ENCODE measurements at places on chromosomes 4 and X.

DNA sequence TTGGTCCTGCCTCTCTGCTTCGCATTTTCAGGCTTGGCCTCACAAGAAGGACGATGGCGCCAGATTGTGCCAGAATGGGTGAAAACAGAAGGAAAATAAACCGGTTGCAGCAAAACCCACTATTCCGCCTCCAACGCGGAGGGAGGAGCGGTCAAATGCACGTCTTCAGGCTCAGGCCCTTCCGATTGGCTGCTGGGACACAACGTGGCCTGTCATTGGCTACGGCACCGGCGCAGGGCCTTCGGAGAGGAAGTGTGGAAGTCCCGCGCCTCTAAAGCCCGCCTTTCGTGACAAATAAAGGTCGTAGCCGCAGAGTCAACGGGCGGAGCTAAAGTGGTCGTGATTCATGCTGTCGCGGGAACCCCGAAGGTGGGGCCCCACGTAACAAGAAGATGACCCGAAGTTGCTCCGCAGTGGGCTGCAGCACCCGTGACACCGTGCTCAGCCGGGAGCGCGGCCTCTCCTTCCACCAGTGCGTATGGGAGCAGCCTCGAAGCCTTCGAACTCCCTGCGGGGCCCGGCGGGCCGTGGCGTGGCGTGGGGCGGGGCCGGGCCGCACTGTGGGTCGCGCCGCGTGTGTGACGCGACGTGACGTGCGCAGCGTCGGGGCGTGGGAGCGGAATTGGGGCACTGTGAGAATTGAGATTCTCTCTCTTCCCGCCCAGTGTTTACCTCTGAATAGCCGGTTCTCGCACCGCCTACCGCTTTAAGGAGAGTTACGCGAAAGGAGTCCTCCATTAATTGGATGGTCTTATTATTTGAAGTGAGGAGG lies at the start of gene THAP9:
THAP9 (plus strand) TSS at position 325 of the 772 bp plus-strand sequence; CDS start at position 393, 68 bp downstream.
- peak; percentile 98 for DNase-seq

DNA sequence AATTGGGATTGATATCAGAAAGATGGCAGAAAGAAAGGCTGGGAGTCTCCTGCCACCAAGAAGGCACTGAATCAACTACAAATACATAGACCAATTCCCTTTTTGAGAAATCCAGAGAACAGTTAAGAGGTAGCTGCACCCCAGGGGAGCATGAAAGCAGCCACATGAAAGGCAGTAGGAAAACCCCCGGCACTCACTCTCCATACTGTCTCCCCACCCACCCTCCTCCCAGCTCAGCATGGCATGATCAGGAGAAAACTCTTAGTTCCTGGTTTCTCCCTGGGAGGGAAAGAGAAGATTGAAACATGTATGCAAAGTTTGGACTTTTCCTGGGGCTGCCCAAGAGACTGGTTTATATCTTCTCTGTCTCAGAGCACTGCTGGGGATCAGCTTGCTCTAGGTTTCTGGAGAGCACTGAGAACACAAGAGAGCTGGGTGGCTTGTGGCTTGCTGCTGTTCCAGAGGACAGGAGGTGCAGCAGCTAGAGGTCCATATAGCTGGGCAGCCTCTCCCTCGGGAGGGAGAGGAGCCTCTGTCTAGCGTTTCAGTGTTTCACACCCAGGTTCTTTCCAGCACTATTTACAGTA lies 305.7 kb downstream of the PDGFC start:
- no peak for DNase-seq

DNA sequence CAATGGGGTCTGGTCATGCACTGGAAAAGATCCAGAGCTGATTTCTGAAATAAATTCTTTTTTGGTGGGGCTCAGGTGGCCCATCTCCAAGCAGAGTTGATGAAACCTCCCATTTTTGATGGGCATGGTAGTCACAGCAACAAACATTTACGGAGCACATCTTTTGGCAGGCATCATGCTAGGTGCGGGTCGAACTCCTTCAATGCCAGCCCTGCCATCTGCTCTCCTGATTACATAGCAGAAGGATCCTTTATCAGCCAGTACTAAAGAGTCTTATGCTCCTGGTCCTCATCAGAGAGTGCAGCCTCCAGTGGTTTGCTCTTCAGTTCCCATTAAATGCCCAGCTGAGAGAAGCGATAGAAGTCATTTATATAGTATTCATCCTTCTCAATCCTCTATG lies 121.7 kb downstream of the GRXCR1 start:
- no peak for DNase-seq

DNA sequence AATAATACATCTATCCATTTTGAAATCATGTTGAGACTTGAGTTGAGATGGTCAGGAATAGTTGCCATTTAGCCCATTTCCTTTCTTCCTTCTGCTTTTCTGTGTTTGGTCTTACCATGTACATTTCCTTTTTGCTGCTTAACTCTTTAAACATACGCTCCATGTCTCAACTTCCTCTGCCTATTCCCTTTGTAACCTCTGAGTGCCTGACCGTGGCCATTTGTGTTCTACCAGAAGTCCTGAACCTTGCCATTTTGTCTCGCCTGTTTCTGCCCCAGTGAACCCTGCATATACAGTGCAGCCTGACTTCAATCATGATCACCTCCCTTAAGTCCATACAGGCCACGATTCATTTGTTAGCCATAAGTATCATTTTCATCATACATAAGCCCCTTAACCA lies 169.0 kb downstream of the RAPGEF2 start:
- no peak for DNase-seq

GRCh38 chr4:176791591-176792325 lies 964 bp downstream of the VEGFC start:
- no peak for DNase-seq

GRCh38 chr4:152880263-152880662 lies 55.9 kb upstream of the FHDC1 start:
- DNase-seq, result no peak

DNA sequence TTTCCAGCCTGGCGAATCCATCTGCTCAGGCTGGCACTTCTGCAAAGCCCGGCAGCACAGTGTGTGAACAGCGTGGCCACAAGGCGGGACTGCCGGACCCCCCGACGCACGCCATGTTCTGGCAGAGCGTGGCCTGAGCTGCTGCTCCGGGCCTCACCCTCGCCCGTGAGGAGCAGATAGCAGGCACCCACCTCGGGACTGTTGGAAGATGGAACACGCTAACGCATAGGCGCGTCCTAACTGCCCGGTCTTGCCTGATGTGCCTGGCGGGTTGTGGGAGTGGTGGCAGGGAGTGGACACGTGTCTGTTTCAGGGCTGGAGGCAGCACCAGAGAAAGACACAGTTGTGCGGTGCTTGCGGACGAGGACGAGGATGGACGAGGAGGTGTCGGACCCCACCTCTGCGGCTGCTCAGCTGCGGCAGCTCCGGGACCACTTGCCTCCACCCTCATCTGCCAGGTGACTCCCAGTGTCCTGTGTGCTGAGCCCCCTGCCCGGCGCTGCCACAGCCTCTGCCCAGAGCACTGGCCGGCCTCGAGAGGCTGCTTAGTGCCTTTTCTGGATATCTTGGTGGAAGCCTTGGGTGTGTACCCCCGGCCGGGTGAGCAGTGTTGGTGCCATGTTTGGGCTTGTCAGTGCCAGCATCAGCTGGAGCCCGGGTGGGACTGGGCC lies 28.2 kb downstream of the UVSSA start:
- DNase-seq, result no peak

GRCh38 chrX:153906126-153906917 lies 1.8 kb downstream of the AVPR2 start:
- DNase-seq, result no peak

DNA sequence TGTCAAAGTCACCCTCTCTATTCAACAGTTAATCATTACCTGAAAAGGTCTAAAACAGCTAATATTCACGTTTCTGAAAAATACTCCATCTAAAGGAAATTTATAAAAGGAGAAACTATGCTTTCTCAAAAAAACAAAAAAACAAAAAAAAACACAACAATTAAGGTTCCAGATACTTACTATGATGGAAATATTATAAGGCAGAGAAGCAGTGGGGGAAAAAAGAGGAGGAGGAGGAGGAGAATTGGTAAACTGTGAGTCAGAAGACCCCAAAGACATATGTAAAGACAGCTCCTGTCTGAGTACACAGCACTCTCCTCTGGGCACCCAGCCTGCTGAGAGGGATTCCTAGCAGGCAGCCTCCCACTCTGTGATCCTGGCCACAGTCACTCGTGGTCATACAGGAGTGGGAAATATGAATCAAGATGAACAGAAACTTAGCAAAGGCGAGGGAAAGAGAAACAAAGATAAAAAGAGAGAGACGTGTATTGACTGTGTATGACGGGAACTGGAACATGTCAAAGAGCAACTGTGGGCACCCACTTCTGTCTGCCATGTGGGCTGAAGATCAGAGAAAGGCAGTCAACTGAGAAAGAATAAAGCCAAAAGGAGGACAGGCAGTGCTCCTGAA lies 12.5 kb downstream of the KLHL15 start:
- DNase-seq, result peak; percentile 30

GRCh38 chr4:122830426-122831095 lies 3.9 kb downstream of the FGF2 start:
- DNase-seq, result no peak

DNA sequence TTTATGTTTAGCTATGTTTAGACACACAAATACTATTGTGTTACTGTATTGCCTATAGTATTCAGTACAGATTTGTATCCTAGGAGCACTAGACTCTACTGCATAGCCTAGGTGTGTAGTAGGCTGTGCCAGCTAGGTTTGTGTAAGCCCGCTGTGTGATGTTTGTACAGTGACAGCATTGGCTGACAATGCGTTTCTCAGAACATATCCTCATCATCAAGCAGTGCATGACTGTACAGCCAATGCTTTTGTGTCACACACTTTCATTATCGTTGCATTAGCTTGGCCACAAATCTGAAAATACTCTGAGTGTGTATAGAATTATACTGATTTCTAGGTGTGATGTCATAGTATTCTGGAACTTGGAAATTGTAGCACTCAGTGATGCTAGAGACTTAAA lies 63.4 kb downstream of the CLDN34 start:
- no peak for DNase-seq

DNA sequence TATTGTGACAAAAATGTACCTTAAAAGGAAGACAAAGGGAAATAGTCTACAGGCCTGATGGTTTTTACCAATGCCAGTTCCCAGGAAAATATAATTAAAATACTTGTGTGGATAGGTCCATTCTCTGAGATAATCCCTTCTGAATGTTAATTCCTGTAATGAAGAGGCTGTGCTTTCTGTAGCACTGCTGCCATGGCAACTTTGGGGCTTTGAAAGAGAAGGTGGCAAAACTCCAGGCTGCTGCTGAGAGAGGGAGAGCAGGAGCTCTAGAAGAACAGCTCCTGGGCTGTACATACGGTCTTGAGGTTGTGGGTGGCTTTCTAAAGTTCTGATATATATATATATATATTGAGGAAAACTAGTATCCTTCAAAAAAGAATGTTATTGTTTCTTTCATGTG lies 125.4 kb downstream of the PDLIM5 start:
- no peak for DNase-seq

DNA sequence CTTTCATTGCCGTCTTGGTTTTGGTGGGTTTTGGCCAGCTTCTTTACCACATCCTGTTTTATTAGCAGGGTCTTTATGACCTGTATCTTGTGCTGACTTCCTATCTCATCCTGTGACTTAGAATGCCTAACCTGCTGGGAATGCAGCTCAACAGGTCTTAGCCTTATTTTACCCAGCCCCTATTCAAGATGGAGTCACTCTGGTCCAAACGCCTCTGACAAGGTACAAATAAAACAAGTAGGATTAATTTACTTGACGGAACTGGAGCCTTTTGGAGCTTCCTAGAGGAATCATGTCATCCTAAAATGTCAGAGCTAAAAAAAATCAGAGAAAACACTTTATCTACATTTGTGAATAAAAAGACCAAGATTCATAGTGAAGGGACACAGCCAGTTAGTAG lies 66.2 kb upstream of the ATXN3L start:
- no peak for DNase-seq

DNA sequence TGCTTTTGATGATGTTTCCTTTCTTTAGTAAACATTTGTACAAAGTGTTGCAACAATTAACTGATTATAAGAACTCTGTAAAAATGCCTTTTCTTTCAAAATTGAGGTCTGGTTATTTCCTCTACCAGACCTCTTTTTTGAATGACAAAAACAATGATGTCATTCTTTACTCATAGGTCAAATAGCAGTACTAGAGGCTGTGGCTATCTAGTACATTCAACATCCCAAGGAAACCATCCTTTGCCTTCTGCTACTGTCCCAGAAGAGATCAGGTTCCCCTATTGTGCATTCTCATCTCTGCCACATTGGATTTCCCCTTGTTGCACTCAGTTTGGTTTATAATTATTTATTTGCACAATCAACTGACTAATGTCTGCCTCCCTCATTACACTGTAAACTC lies 19.1 kb upstream of the MAD2L1 start:
- no peak for DNase-seq

- DNase-seq, result no peak
Measured at GRCh38 chr4:185500576-185500975, 29.0 kb upstream of the CCDC110 start.

DNA sequence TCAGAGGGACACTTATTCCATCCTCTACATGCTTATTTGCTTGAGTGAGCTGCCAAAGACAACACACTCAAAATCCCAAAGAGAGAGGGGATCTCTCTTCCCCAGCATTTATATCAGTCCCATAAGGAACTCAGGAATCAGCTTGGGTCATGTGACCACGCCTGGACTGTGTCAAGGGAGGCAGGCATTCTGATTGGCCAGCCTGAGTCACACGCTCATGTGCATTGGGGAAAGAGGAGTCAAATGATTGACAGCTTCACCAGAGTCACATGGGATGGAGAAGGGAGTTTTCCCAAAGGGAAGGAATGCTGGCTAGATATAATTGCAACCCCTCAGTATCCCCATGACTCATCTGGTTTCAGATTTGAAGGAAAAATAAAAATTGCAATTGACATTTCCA lies 49.0 kb downstream of the RWDD4 start:
- no peak for DNase-seq

DNA sequence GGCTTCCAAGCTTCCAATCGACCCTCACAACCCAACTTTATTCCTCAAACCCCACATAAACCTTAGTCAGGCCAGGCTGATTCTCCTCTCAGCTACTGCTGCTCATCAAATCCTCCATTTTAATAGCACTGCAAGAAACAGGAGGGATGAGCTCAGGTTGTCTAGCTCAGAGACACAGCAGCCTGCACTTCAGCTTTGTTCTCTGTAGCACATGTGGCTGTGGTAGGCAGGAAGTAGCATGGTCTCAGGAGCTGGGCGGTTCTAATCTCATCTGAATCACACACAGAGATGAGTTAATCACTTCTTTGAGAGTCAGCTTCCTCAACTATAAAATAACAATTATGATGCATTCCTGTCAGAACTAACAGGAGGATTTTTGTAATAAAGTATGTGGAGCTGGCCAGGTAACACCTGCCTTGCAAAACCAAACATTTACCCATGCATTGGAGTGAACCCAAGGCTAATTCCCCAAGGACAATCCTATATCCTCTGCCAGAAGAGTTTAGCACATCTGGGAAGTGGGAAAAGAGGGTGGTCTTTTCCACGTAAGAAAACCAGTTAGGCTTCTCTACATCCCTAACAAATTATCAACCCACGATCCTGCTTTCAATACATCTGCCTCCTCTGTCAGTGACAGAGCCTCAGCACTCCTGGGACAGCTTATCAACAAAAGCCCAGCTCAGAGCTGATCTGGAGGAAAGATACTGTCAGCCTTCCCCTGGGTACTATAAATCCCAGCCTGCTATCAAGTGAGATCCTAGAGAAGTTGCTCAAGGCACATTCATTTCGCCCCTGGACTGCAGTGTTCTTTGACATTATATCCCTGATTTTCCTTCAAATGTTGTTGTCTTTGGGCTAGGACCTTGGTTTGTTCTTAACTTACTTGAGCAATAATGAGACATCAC lies 32.8 kb downstream of the ELOVL6 start:
- DNase-seq, result peak; percentile 79

- DNase-seq, result no peak
Measured at GRCh38 chr4:148216321-148216720, 225.9 kb downstream of the NR3C2 start.

All from CD4-positive, alpha-beta T cell treated with Interleukin-6 for 4 hours (primary cell).